ENCODE measurements at places on chromosomes 2 and 18.

DNA sequence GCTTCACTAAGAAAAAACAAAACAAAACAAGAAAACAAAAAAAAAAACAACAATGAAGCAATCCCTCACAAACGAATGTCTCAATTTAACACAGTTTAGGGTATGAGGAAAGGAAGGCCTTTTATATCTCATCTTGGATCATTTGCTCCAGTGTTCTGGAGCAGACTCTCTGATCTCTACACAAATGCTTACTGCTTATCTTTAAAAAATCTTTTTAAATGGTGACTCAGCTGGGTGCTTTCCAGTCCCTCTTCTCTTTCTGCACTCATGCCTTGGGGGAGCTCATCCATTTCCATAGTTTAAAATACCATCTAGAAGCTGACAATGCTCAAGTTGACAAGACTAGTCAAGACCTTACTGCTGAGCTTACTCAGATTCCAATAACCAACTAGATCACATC is 56.2 kb downstream of the ETAA1 start:
- DNase-seq, result no peak

DNA sequence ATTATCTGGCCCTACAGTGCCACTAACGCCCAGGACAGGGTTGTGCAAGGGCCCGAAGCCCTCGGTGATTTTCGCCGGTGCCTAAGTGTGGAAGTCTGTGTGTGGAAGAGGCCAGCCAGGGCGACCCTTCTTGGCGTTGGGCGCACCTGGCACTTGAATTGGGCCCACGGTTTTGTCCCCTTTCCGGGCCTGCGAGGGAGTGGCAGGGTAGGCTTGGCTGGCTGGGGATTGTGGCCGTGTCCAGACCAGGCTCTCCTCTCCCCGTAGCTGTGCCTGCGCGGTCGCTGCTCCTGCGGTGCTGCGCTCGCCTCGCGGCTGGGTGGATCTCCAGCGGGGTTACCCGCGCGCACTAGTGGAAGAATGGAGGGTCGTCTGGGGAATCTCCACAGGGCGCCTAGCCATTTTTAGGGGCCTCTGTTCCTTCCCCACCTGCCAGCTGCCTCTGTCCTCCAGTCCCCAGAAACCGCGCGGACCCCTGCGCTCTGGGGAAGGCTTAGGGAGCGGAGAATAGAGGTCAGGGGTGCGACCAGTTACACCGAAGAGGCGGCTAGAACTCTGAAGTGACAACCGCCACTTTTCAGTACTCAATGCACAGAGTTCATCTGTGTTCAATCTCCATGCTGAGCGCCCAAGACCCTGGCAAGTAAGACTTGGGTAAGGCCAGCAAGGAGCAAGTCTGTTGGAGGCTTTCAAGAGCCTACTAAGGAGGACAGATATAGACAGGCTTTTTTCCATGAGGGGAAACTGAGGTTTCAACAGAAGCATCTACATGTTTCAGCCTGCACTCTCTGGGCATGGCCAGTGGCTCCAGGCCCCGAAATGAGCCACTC is 16.0 kb downstream of the EVX2 start:
- no peak for DNase-seq

- no peak for DNase-seq
These were observed 5.5 kb downstream of the ZNF396 start for GRCh38 chr18:35371412-35372195.

GRCh38 chr2:237596520-237597195 is 6.1 kb upstream of the RAB17 start:
- no peak for DNase-seq

GRCh38 chr2:117832905-117833613 is 18.6 kb downstream of the DDX18 start:
- DNase-seq, result no peak

DNA sequence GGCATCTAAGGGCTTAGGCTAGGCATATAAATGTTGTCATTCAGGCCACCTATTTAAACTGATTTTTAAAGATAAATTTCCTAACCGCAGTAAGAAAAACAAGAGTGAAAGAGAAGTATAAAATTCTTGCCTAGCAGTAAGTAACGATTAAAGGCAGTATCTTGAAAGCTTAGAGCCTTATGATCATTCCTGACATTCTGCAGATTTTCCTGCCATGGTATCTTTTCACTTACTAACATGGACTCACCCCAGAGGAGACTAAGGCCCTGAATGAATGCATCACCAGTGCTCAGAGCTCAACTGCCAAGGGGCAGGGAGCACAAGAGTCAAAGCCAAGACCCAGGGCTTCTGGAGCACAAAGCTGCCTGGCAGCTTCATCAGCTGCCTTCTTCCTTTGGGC is 133.1 kb downstream of the GCA start:
- DNase-seq, result no peak
